ENCODE measurements at places on chromosomes 12 and 14. TPM values are rescaled to one million over a fixed set of nuclear protein-coding genes. Genes with fewer than 3 reads are reported as not detected.

FAM181A gene
- not detected for total RNA-seq

MYF5 gene
- total RNA-seq, result not detected

PTPRQ gene
- total RNA-seq, result 0.67 TPM

KLRC3 gene
- not detected for total RNA-seq

WNT1 gene
- not detected for total RNA-seq

BHLHE41 gene
- total RNA-seq, result 15.9 TPM

SIX6 gene
- not detected for total RNA-seq
